ENCODE measurements at places on chromosomes 13 and 19.
A peak's percentile ranks its signal among the peaks of the same experiment; 100 is the strongest.

GRCh38 chr13:43373400-43373799 is 350.0 kb downstream of the DNAJC15 start:
- no peak for DNase-seq

GRCh38 chr13:108496362-108497210 is 132.8 kb upstream of the MYO16 start:
- DNase-seq = peak; percentile 7

DNA sequence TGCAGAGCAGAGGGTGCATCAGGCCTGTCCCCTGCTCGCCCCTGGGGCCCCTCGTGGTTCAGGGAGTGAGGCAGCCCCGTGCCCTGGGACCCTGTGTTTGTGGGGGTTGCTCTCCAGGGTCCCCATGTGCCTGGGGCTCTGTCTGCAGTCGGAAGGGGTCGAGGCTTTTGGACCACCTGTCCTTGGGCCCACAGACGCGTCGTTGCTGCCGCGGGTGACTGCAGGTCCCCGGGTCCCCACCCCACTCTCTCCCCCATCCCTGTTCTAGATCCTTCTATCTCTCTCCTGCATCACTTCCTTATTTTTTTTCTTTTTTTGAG is 1.9 kb downstream of the PCSK4 start:
- DNase-seq = no peak

DNA sequence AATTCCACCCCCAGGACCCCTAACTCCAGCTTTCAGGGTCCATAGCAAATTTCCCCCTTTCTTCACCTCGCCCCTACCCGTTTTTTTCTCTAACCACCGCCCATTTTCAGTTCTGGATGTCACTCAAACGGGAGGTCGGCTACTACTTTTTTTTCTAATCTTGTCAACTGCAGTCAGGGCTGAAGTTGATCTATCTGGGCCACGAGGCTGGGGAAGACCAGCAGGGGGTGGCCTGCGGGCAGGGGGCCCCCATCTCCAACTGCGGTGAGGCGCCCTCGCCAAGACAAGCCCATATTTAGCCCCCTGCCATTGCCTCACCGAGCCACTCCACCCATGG is 748 bp downstream of the LHFPL6 start:
- no peak for DNase-seq

GRCh38 chr13:104592127-104592526 is 1525.9 kb upstream of the SLC10A2 start:
- DNase-seq = no peak

- no peak for DNase-seq
Observed at GRCh38 chr13:23384111-23384510, 49.4 kb downstream of the SACS start.

DNA sequence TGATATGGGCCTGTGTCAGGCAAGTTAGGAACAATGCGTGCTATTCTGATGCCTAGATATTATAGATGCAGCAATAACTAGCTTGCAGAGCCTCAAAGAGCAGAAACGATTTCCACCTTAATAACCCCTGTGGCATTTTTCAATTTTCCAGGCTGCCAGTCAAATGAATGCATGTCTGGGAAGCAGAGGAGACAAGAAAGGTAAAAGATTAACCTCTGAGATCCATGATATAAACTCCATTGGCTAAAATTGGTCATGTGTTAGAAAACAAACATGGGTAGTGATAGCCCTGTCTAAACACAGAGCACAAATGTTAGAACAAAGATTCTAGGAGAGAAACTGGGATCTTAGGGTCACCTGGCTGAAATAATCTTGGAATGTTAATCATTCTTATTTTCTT is 811.1 kb downstream of the DIAPH3 start:
- no peak for DNase-seq

GRCh38 chr13:46571909-46572595 is 19.1 kb downstream of the LRCH1 start:
- no peak for DNase-seq

DNA sequence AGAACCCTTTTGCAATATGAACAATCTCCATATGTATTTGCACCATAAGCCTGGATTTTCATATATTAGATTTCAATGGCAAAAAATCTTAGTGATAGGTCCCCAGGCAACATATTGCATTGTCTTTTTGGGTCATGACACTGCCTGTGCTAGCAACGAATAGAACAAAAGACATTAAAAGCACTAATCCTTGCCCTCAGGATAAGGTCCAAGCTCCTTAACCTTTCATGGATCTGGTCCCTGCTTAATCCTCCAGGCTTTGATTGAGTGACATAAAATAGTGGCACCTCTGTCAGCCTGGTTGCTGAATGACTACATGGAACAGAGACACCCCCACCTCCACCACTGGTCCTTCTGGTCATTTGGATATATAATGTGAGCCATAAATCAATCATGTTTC is 134.4 kb downstream of the RBM26 start:
- DNase-seq = no peak
